CD4-positive, alpha-beta T cell treated with Interleukin-15 for 1 hour (primary cell): ENCODE measurements at places on chromosomes 2 and 18.

GRCh38 chr2:96102596-96103186 is 13.7 kb downstream of the ADRA2B start:
- DNase-seq: peak; percentile 13

- DNase-seq: no peak
Observed at GRCh38 chr2:224596289-224596688, 11.1 kb upstream of the CUL3 start.

DNA sequence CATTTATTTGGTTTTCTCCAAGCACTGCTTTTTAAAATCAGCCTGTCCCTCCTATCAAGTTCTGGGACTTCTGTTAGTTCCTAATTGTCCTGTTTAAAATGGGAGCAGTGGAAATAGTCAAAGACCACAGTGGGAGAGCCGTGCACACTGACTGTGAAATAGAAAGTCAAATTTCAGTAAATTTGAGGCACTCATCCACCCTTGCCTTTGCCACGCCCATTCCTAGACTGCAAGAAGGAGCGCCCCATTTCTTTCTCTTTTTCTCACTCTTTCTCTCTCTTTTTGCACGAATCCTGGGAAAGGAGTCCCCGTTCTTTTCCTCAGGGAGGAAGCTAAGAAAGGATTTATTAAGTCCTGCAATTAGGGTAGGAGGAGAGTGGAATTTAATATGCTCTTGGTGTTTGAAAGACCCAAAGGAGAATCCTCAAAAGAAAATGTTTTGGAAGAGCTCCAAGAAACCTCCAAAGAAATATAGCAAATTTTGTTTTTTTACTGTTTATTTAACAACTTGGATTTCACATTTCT is 7.5 kb downstream of the COL6A3 start:
- DNase-seq: no peak

GRCh38 chr2:28615706-28616105 is 119.8 kb downstream of the PLB1 start:
- DNase-seq: no peak

DNA sequence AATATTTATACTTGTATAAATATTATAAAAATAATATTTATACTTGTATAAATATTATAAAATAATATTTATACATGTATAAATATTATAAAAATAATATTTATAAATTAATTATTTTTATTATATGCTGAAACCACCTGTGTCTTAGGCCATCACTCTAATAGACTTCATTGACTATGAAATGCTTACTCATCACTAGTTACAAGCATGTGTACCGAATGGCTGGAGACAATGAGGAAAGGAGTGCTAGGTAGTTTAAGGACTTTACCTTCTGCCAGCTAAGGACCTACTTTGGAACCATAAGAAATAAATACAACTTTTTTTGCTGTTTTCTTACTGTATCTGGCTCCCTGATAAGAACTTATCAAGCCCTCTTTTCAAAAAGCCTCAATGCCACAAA is 228.8 kb downstream of the LRRTM1 start:
- no peak for DNase-seq

- peak; percentile 30 for DNase-seq
Observed at GRCh38 chr2:55014962-55015939, 35.0 kb downstream of the RTN4 start.

GRCh38 chr2:235330775-235331451 is 162.9 kb upstream of the AGAP1 start:
- no peak for DNase-seq

DNA sequence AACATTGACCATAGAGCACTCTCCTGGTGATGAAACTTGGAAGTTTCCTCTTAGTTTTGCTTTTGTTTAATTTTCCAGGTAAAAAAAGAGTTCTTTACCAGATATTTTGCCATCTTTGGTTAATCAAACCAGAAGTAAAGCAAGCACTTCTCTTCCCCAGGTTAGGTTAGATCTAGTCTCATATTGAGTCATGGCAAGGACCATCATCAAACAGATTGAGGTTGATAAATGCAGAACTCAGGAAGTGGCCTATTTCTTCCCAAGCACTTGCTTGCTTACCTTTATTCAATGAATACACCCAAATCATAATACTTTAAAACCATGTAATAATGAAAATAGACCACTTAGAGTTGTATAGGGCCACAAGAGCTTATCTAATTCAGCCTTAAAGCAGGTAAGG is 23.4 kb downstream of the DNAH6 start:
- no peak for DNase-seq

- no peak for DNase-seq
Observed at GRCh38 chr2:157192445-157193423, 64.8 kb upstream of the GALNT5 start.

- DNase-seq: no peak
Observed at GRCh38 chr2:101306410-101306809, 2.1 kb downstream of the RNF149 start.

GRCh38 chr2:233546101-233546500 is 20.5 kb downstream of the USP40 start:
- DNase-seq: no peak

GRCh38 chr2:1455466-1455865 is 42.2 kb downstream of the TPO start:
- DNase-seq: no peak

- no peak for DNase-seq
Observed at GRCh38 chr2:58063641-58064040, 17.0 kb downstream of the VRK2 start.

- DNase-seq: no peak
Observed at GRCh38 chr18:57062844-57063243, 84.0 kb upstream of the BOD1L2 start.

GRCh38 chr18:79379931-79380815 is 15.6 kb upstream of the NFATC1 start:
- DNase-seq: no peak

DNA sequence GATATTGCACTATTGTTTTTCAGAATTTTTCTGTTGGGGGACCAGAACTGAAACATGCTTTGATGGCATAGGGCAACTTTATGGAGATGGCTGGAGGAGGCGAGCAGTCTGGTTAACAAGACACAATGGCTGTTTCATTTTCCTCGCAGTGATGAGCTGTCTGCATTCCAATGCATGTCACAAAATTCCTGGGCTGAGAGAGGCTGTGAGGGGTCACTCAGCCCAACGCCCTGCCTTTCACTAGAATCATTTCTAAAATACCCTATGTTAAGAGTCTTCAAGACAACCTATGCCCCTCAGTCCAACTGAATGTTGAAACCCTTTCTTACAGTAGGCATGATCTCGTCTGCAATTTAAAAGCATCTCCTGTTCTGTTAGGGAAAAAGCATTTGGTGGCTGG is 1090.0 kb downstream of the BCL11A start:
- no peak for DNase-seq

GRCh38 chr2:236545248-236545658 is 24.4 kb upstream of the ACKR3 start:
- peak; percentile 33 for DNase-seq

DNA sequence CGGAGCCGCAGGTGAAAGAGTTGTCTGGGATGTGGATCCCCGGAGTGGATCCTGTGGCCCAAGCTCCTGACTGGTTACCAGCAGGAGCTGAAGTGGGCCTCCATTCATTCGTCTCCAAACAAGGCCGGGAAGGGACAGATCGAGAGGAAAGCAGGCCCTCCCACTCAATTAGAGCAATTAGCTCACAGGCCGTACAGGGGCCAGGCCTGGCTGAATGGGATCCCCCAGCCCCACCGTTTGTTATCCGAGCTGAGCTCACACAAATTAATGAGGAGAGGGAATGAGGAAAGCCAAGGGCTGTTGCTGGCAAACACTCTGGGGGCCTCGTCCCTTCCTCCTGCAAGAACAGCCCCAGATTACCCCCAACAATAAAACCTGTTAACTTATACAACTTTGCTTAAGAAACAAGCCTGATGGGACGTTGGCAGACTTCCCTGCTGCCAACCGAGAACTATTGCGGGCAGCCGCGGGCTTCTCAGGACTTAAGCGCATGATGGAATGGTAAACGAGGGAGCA is 338.0 kb downstream of the BCL11A start:
- no peak for DNase-seq

DNA sequence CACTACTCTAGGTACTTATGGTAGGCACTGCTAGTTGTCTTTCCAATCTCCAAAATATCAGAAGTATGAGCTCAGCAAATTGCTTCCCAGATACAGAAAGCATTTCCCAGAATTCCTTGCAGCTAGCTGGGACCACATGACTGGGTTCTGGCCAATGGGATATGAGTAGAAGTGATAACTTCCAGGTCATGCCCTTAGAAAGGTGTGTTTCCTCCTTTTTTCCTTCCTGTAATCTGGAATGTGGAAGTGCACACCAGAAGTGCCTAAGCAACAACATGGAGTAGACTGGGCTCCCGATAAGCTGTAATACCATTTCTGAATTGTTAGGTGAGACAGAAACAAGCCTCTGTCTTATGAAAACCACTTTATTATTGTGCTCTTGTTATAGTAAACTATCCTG is 279.8 kb downstream of the ZNF385B start:
- no peak for DNase-seq

DNA sequence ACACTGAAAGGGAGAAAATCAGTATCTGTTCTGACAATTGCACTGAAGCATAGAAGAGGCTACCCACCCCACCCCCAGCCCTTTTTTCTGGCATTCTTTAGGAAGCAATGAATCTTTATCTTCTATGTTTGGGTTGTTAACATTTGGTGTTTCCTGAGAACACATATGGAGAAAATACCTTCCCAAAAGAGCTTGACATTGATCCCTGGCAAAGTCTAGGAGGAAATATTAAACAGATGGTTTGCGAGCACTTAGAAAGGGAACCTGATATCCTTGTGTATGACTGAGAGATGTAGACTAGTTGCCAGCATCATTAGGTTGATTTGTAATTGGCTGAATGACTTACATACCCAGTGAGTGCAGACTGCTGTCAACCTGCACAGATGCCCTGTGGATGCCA is 42.9 kb downstream of the DOK1 start:
- DNase-seq: no peak

GRCh38 chr2:187994464-187995331 is 297.0 kb upstream of the GULP1 start:
- DNase-seq: no peak

DNA sequence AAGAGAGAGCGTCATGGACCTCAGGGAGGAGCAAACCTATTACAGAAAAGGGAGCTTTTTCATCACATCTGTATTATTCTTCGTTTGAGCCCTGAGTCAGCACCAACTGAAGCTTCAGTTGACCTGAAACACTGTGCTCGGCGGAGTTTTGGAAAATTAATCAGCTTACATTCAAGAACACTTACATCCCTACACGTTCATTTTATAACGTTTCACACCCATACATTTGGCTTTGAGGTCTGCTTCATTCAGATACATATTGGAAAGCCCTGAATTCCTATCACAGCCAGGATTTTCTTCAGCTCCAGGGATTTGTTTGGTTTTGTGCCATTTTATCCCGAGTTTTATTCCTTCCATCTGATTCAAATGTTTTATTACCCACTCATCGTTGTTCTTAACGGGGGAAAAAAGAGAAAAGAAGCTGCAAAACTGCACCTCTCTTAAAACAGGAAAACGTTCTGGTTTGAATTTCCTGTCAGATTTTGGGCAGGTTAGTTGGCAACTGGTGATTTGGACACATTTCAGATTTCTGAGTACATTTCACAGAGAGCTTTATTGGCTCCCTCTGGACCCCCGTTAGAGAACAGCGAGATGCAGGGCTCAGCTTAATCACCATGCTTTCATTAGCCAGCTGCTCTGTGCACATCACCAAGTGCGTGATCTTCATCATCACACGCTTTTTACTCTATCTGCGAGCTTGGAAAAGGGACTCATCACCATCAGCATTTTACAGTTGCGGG is 88.8 kb downstream of the CDC42EP3 start:
- DNase-seq: no peak

GRCh38 chr2:236959036-236959435 is 126.7 kb upstream of the COPS8 start:
- no peak for DNase-seq

DNA sequence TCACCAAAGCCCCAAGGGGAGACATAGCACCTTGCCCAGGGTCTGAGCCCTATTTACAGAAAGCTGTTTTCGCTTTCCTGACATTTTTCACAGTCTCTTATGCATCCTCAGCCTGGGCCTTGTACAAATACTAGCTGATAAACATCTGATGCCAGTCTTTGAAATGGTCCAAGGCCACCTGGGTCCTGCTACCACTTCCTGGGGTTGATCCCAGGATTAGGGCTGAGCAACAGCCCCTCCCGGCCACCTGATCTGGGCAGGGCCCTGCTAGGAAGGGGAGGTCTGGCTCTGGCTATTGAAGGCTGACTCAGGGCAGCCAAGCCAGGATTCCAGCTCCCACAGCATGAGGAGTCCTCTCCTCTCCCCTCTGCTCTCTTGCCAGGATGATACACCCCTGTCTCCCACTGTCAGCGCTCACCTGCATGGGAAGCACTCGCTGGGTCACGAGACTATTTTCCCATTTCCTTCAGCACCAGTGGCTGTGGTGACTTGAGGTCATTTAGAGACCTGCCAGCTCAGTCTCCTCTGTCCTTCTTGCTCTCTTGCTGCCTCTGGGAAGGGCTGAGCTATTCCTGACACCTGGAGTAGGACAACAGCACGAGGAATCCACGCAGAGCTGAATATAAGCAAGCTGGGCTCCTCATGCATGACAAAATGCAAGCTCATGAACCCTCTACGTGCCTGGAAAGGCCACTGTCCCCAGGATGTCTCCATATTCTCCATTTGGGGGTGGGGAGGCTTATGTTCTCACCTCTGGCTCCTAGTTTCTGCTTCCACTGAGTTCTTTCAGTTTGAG is 53.0 kb upstream of the LGALSL start:
- no peak for DNase-seq
